ENCODE measurements at places on chromosomes 7 and 10.

GRCh38 chr10:123854003-123854402, 37.6 kb downstream of the CPXM2 start:
- DNase-seq, result no peak

DNA sequence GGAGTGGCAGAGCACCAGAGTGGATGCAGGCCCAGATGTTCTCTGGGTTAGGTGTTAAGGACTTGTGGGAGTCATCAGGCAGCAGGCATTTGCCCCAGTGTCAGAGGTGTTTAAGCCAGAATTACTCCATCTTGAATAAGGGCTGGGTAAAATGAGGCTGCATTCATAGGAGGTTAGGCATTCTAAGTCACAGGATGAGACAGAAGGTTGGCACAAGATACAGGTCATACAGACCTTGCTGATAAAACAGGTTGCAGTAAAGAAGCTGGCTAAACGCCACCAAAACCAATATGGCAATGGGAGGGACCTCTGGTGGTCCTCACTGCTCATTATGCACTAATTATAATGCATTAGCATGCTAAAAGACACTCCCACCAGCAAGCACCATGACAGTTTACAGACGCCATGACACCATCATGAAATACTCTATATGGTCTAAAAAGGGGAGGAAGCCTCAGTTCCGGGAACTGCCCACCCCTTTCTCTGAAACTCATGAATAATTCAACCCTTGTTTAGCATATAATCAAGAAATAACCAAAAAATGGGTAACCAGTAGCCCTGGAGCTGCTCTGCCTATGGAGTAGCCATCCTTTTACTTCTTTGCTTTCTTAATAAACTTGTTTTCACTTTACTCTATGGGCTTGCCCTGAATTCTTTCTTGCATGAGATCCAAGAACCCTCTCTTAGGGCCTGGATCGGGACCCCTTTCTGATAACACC, 882 bp upstream of the LRRC61 start:
- DNase-seq, result no peak

- DNase-seq, result no peak
Measured at GRCh38 chr7:5578495-5578894, 154.9 kb upstream of the TNRC18 start.

DNA sequence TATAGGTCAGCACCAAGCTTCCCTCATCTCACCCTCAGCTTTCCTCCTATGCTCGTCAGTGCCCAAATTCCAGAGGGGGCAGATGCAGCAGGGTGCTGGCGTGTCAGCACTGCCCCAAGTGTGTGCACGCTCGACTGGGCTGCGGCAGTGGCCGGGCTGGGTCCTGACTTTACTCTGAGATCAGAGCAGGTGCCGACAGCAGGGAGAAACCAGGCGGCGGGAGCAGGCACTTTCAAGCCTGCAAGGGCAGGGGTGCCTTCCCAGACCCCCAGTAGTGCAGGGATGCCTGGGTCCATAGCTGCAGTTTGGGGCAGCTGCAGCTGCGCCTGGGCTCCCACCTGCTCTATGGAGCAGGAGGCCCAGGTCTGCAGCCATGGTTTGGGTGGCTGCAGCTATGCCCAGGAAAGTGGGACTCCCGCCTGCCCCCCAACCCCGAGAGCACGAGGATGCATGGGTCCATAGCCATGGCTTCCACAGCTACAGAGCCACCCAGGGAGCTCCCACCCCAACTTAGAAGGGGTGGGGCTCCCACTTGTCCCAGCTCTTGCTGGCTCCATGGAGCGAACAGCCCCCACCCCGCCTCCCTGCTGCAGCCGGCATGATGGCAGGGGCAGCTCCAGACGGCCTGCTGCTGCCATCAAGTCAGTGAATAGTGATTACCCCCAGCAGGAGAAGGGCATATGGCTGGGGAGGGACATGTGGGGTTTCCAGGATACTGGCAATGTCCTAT, 199.2 kb upstream of the KMT2E start:
- no peak for DNase-seq

DNA sequence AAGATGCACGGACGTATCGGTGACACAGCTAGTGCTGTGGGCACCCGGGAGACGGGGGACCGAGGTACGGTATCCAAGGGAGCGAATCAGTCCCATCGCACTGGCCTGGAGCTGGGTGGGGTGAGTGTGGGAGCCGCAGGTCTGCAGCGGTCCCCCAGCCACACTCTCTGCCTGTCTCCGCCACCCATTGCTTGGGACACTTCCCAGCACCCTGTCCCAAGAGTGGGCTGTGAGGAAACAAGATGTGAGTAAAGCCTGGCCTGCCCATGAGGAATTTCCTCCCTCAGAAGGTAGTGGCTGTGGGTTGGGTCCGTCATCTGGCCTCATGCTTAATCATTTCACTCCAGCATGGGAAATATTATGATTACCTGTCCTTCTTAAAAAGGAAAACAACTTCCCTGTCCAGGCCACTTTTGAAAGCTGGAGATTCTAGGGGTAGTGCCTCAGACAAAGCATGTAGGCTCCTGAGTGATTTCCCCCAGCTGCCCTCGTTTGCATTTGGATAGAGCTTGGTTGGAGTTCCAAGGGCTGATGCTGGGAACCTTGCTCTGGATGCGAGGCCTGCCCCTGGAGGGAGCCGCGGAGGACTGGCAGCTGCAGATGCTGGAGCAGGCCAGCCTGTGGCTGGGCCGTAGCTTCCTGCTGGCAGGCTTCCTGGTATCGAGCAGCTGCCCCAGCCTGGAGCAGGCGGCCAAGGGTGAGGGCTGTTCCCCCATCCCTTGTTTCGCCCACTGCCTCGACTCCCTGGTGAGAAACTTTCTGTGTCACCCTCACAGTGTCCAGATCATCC, 6.2 kb upstream of the ACTR3C start:
- no peak for DNase-seq

DNA sequence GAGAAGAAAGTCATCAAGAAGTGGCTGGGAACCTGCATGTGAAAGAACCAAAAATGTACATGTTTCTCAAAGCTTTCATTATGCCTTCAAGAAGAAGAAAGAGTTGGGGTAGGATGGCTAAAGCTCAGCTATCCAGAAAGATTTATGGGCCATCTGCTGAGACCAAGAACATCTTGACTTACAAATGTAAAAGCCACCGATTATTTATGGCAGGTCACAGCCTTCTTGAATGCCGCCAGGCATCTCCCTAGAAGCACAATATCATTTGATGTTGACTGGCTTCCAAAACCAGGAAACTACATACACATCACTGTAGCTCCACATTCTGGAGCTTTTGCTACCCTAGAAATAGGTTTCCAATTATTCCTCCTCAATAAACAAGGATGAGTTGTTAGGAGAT, 254.2 kb upstream of the AOAH start:
- no peak for DNase-seq

DNA sequence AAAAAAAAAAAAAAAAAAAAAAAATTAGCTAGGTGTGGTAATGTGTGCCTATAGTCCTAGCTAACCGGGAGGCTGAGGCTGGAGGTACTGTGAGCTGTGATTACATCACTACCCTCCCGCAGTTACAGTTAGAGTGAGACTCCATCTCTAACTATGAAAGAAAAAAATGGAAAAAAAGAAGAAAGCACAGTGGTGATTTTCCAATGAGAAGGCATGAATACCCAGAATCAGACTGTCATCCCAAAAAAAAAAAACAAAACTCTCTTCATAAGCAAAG, 269.9 kb upstream of the MKLN1 start:
- no peak for DNase-seq

DNA sequence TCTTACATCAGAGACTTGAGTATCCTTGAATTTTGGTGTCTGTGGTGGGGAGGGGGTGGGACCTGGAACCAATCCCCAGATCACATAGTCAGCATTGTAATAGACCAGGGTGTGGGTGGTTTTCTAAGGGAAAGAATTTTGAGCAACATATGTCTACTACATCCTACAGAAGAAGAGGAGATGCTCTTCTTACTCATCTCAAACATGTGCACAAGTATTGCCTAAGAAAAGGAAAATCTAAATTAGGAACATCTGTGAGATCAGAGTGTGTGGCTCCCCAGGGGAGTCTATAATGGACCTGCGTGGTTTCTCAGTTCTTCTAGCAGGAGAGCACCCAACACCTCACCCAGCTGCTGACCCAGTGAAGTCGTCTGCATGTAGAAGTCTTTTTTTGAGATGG, 148.8 kb downstream of the CCDC3 start:
- no peak for DNase-seq

- no peak for DNase-seq
Measured at GRCh38 chr10:113504423-113504822, 48.4 kb upstream of the HABP2 start.

GRCh38 chr10:47331491-47331890, 9.2 kb downstream of the GDF2 start:
- DNase-seq, result no peak

DNA sequence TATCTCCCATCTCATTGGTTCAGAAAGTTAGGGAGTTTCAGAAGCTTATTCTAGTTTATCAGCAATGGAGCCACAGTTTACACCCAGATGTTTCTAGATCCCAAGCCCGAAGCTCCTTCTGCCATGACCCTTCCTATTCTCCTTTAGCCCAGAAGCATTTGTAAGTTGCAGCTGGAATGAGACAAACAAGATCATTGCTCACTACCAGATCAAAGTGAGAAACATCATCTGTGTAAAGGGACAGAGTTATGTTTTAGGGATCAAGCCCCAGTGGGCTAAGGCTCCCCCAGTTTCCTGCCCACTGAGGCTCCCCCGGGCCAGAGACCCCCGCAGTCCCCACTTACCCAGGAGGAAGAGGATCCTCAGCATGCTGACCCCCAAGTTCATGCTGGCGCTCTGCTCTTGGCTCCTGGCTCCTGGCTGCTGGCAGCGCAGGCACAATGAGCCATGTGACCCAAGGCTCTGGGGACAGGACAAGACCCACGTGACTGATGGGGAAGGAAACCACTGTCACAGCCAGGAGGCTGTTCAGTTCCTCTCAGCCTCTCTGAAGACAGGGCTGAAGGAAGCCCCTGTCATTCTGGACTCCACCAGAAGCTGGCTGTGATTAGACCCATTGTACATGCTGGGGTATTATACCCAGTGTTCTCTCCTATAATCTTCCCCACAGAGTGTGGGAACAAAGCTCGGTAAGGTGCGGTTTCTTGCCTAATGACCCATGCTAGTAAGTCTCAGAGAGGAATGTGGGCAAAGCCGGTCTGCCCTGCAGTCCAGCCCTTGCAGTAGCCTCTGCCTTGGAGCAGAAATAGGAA, at the start of gene TMEM273:
TSS of gene TMEM273 (minus strand) at position 442 of the 812 bp plus-strand sequence. CDS start at position 387, 55 bp downstream.
- DNase-seq, result no peak

- DNase-seq, result no peak
Measured at GRCh38 chr7:159015454-159016410, 128.9 kb downstream of the VIPR2 start.

DNA sequence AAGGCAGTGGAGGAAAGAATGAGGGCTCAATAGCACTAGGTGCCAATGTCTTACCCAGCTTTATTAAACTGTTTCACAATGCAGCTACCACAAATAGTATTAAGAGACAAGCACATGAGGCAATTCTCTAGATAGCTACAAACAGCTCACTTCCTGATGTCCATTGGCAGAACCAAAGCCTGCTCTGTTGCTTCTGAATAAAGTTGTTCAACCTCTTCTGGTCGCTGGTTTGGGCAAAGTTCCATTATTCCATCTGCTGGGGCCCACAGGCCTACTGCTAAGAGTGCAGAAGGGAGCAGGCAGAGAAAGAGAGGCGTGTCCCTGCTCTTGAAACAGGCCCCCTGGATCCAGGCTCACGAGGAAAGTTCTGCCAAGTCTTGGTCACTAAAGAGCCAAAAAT, 173.9 kb downstream of the ZNF438 start:
- DNase-seq, result no peak

GRCh38 chr10:9825491-9826018, 1192.1 kb upstream of the CELF2 start:
- no peak for DNase-seq

DNA sequence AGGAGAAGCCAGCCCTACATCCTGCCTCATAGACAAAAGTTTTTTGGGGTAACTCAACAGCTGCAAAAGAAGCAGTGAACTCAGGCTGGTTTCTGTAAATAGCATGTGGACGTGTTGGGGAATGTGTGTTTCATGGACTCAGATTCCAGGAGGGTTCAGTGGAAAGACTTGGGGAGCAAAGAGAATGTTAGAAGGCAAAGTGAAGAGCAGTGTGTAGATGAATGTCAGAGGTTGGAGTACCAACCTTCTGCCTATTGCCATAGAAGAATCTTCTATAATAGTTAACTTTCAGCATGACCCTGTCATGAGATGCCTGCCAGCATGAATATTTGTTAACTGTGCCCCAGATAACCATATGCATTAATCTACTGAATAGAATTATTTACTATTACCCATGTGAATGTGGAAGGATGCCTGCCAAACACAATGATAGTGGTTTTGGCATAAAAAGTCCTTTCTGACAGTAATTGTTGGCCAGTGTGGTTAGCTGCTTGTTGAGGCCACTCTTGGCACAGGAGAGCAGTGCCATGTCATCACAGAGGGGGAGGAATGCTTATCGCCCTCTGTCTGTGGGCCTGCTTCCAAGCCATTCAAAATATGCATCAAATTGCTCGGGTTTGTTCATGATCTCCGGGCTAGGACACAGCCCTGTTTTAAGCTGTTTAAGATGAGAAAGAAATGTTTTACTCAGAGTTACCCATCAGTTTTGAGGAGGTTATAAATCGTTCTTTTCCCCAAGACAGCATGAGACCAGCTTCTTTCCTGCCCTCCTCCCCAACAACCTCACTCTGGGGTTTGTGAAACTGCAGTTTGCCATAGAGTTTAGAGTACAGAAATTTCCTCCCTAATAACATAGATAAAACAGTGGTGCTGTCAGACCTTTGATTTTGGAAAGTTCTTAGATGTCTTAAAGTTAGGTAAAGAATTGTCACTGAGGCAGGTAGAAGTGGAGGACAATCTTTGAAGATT, 165.3 kb downstream of the WNT2 start:
- no peak for DNase-seq

All from CD8-positive, alpha-beta memory T cell (primary cell).